Type B pancreatic cell (in vitro differentiated cells): ENCODE measurements at places on chromosomes 12 and 14.

DNA sequence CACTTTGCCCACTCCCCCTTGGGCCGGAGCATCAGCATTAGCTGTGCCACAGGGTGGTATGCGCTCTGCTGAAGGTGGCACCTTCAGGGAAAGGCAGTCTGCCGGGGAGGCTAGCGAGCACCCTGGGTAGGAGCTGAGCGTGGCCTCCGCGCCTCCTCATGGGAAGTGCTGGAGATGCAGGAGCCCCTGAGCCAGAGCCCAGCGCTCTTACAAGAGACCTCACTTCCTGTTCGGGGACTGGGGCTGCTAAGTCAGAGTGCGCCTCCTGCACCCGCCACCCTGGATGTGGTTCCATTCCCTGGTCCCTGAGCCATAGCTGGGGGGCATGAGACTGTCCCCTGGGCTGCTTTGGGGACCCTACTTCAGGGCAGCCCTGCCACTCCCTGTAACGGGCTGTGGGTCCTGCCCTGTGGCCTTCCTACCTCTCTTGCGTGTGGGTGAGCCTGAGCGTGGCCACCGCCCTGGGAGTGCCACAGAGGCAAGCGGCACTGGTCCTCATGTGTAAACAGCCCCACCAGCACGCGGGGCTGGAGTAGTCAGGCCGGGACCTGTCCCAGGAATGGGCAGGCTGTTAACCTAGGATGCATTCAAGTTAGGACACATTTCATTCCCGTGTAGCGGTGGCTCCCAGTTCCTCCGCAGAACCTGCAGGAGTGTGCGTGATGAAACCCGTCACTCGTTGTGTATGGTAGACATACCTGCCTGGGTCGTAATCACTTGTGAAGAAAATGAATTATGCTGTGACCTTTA lies 19.4 kb downstream of the COA8 start:
- DNase-seq = no peak

GRCh38 chr12:41943671-41944070 lies 201.0 kb downstream of the GXYLT1 start:
- DNase-seq = no peak

GRCh38 chr14:99819514-99819913 lies 26.3 kb downstream of the EML1 start:
- no peak for DNase-seq

GRCh38 chr14:61147831-61148549 lies 133.1 kb downstream of the TMEM30B start:
- DNase-seq = no peak

DNA sequence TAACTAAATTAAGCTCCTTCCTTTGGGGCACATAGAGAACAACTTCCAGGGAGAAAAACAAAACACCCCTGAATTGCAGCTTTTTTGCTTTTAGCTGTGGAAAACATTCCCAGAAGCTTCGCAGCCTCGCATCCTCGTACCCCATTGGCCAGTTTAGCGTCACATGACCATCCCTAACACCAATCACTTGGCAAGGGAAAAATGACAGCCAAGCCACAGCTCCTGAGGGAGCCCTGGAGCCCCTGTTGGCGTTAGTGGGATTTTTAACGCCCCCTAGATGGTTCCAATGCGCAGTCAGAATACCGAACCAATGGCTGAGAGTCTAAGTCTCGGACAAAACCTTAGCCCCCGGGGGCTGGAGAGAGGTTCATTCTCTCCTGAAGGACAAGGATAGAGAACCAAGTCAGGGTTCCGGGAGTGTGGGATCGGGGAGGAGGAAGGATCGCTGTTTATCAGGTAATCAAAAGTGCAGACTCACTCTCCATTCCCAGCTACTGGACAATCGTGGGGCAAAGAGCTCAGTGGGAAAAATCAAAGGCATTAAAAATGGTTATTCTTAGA lies 135.6 kb upstream of the HIF1A start:
- DNase-seq = no peak

GRCh38 chr12:95909871-95910270 lies 32.5 kb downstream of the CCDC38 start:
- DNase-seq = no peak

GRCh38 chr12:81083906-81084513 lies 6.1 kb downstream of the ACSS3 start:
- DNase-seq = no peak

DNA sequence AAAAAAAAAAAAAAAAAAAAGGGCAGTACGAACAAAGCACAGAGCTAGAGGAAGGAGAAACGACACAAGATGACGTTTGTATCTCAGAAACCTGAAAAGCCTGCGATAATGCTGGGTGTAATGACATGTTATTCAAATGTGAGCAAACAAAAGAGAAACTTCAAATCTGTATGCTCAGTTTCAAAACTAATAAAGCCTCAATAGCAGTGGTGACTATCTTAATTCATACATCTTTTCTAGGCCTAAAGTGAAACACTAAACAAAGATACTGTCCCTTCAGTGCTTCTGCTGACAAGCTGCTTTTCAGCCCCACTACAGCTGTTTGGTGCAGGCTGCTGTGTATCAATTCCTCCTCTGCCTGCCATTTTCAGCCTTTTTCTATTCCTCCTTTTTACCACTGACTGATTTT lies 15.8 kb downstream of the ITPR2 start:
- no peak for DNase-seq

DNA sequence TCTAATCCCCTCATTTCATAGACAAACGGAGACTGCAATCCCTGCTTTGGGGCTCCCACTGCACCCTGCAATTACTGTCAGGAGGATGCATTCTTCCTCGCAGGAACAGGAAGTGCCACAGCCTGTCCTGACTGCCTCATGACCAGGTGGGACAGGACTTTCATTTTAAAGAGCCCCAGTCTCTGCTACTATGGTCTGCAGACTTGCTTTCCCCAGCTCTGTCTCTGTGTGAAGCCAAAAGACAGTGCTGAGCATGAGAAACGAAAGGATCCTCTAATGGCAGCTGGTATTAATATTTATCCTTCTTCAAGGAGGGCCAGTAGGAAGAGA lies 60.0 kb upstream of the PNMA1 start:
- DNase-seq = no peak

- DNase-seq = no peak
These were observed 54.2 kb downstream of the ELK3 start for GRCh38 chr12:96248136-96248931.

GRCh38 chr12:119573086-119573485 lies 20.5 kb upstream of the TMEM233 start:
- DNase-seq = no peak

- DNase-seq = no peak
These were observed 51.2 kb upstream of the AEBP2 start for GRCh38 chr12:19388131-19388549.

- no peak for DNase-seq
These were observed 3.1 kb upstream of the NFATC4 start for GRCh38 chr14:24364841-24365240.

DNA sequence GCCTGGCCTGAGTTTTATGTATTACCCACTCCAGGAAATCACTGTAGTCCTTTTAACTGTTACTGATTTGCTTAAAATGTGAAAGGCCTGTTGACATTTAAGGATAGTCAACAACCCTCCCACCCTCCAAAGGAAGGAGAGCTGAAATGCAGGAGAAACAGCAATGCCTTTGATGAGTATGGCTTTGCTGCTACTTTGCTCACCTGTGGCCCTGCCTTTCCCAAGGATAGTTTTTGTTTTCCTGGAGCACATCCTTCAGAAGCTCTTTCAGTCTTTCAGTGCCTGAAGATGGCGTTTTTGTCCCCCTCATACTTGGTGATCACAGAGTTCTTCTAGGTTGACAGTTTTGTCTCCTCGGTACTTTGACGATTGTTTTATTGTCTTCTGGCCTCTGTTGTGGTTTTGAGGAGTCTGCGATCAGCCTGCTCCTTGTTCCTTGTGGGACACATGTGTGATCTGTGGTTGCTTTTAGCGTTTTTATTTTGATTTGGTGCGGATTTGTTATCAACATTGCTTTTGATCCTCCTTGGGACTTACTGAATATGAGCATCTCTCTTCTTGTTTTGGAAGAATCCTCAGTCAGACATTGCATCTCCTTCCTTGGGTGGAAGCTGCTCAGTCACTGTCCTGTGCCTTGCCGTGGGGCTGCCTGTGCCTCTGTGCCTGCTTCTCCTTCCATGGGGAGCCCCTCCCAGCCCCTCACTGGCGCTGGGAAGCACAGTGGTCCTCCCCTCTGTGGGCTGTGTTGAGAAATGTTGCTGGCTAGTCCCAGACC lies 17.2 kb downstream of the PACS2 start:
- no peak for DNase-seq

- no peak for DNase-seq
These were observed 7.7 kb downstream of the C3AR1 start for GRCh38 chr12:8058506-8058905.

GRCh38 chr12:130549361-130549760 lies 166.7 kb downstream of the RIMBP2 start:
- no peak for DNase-seq

DNA sequence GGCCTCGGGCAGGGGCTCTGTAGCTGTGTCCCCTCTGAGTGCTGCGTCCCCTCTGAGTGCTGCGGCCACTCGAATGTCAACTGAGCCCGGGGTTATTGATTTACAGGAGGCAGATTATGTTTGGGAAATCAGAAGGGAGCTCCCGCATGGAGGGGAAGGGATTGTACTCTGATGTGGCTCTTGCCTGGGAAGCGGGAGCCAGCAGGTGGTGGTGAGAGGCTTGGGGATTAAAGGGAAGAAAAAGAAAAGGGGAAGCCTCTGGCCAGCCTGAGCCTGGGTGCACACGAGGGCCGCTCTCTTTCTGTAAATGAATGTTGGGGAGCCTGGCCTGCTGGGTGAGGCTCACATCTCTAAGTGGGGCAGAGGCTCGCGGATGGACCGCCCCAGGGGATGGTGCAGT lies 143.7 kb downstream of the AACS start:
- DNase-seq = no peak

GRCh38 chr12:116133149-116133548 lies 144.3 kb downstream of the MED13L start:
- DNase-seq = no peak
